ENCODE measurements at places on chromosomes 13 and 19.

DNA sequence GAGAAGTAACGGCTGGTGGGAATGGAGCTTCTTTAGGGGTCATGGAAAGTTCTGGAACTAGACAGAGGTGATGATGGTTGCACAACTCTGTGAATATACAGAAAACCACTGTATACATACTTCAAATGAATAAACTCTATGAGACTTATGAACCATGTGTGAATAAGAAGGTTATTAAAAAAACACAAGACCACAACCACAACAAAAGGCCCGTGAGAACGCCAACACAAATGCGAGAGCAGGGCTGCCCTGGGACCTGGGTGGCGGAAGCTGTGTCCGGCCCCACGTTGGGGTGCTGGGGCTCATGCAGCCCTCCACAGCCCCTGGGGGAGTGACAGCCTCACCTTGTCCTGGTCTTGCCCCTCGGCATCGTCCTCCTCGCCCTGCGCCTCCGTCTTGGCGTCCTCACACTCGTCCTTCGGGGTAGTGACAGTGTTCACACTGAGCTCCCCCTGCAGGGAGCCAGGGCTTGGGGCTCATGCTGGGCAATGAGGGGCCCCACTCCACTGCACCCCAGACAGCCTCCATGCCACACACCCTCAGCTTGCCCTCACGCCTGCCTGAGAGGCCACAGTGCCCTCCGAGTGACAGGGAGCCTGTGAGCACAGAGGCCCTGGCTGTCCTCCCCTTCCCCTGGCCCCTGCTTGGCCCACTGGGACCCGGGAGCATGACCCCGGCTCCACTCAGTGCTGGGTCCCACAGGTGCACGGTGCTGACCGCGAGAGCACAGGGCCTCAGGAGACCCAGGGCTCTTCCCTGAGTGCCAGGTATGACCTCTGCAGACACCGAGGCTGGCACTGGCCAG lies 16.0 kb downstream of the IZUMO4 start:
- DNase-seq, result no peak

- no peak for DNase-seq
These were observed 123.7 kb upstream of the FBXL3 start for GRCh38 chr13:77150651-77151050.

DNA sequence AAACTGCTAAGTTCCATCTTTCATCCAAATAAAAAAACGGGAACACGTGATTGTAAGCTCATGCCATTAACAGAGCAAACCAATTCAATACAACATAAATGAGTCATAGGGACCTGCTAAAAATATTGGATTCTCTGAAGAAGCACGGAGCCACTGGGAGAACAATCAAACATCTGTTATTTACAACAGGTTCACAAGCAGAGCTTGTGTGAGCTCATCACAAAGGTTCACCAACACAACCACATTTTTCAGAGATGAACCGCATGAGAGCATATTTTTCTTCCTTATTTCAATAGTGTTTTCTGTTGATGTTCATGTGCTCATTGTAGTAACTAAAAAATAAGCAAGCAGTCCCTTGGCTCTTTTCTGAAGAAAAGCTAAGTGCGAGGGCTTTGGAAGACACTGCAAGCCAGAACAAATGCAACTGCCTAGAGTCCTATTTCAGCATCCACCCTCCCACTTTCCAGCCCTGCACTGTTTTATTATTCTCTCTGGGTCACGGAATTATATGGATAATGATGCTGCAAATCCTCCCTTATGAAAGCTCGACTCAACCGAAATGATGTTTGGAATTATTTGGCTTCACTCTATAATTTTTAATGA lies 545.8 kb downstream of the LIG4 start:
- no peak for DNase-seq

DNA sequence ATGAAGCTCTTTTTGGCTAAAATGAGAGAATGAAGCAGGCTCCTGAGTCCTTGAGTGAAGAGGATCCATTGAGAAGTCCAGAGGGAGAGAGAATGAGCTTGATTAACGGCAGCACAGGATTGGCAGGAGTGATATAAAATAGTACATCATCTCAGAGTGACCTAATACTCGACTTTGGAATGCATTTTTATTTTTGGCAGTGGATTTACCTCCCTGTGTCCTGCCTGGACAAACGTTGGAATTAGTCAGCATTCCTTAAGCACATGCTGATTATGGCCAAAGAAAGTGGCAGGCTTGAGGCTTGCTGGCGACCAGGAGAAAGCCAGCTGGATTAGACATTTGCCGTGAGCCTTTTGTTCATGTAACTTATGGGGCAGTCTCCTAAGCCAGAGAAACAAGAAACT lies 22.9 kb downstream of the LRCH1 start:
- DNase-seq, result no peak

DNA sequence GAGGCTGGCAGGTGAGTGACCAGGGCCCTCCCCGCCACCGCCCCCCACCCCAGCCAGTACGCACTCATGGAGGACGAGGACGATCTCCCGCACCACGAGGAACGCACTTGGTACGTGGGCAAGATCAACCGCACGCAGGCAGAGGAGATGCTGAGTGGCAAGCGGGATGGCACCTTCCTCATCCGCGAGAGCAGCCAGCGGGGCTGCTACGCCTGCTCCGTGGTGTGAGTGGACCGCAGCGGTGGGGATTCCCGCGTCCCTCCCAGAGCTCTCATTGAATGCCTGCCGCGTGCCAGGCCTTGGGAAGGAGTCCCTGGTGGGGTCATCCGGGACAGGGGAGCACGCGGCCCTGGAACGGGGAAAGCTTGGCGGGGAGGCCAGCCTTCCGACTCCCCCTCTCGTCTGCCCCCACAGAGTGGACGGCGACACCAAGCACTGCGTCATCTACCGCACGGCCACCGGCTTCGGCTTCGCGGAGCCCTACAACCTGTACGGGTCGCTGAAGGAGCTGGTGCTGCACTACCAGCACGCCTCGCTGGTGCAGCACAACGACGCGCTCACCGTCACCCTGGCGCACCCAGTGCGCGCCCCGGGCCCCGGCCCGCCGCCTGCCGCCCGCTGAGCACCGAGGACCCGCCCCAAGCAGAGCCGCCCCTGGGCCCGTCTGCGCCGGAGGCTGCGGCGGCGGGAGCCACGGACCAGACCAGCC lies 4.8 kb upstream of the IFI30 start:
- no peak for DNase-seq

- DNase-seq, result no peak
These were observed 179.7 kb downstream of the SPRY2 start for GRCh38 chr13:80161219-80161618.

- peak; percentile 7 for DNase-seq
These were observed 106.5 kb downstream of the TEX26 start for GRCh38 chr13:31038834-31039552.

- DNase-seq, result no peak
These were observed 241.6 kb upstream of the MAB21L1 start for GRCh38 chr13:35718084-35718483.

- DNase-seq, result no peak
These were observed 22.6 kb downstream of the CYP2A6 start for GRCh38 chr19:40827386-40828247.

DNA sequence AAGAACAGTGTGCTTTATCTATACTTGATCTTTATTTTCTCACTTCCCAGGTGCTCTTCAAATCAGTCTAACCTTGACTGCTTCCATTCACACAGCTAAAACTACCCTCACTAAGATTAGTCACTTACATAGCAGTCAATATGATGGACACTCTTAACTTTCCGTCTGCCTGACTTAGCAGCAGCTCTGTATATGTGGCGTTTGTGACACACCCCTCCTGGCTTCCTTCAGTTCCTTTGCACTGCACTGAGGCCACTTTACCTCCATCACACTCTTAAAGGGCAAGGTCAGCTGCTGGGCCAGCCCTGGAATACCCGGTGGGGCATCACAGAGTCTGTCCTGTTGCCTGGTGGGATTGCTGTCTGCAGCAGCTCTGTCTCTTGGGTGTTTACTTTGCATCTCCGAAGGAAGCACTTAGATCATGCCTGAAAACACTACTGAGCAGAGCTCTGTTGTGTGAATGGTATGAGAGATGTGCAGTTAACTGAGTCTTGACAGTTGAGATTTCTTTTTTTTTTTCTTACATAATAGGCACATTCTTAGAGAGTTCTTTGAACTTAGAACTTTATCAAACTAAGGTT lies 35.6 kb upstream of the IL17D start:
- no peak for DNase-seq

DNA sequence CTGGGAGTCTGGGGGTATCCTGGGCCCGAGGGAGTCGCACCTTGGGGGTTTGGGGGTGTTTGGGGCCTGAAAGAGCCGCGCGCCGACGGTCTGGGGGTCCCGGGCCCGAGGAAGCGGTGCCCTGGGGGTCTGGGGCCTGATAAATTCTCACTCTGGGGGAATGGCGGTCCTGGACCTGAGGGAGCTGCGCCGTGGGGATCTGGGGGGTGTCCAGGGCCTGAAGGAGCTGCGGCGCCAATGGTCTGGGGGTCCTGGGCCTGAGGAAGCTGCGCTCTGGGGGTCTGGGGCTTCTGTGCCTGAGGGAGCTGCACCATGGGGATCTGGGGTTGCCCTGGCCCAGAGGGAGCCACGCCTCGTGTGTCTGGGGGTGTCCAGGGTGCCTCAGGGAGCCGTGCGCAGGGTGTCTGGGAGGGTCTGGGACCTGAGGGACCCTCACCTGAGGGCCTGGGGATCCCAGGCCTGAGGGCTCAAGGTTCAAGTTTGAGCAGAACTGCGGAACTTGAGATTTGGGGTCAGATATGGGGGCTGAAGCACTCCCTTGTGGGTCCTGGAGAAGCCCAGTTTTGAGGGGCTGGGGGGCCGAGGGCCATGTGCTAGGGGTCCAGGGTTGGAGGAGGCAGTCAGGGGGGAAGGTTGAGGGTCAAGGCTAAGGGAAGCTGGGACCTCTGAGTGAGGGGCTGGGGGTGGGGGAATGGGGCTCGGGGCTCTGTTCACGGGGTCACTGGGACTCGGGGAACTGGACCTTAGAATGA lies 1.1 kb downstream of the HDGFL2 start:
- no peak for DNase-seq

- DNase-seq, result no peak
These were observed 216.1 kb upstream of the TMTC4 start for GRCh38 chr13:100890645-100891044.

GRCh38 chr13:27367570-27367969 lies 56.8 kb upstream of the GTF3A start:
- no peak for DNase-seq
